Fibroblast of upper back skin (primary cell): ENCODE measurements at places on chromosomes 11 and 22.

DNA sequence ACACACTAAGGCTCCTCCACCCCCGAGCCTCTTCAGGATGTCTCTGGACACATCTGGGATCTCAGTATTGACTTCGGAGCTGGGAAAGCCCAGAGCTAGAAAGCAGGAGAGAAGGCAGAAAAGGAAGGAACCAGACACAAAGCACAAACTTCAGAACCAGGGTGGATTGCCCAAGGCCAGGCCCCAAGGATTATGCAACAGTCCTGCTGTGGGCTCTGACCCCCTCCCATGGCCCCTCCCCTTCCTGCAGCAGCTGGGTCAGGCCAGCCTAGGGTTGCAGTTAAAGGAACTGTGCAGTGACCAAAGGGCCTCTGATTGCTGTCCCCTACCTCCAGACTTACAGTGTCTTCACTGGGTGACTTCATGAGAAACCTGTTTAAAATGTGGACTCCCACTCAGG, 5.3 kb downstream of the KCNE3 start:
- peak; percentile 19 for DNase-seq

DNA sequence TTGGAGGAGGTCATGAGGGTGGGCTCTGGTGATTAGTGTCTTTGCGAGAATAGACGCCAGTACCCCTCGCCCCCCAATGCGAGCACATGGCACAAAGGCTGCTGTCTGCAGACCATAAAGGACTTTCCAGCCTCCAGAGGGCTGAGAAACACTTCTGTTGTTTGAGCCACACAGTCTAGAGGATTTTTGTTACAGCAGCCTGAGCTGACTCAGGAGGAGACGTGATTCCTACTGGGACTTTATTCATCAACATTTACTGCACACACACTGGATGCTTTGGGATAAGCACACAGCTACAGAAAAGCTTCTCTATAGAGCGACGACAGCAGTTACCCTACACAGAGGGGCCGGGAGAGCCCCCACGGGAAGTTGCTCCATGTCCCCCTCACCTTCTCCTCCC, 345.0 kb downstream of the CTTN start:
- DNase-seq: no peak

- no peak for DNase-seq
These were observed 762 bp downstream of the CRELD2 start for GRCh38 chr22:49918911-49919881.

- no peak for DNase-seq
These were observed 1436.3 kb downstream of the TBC1D22A start for GRCh38 chr22:48198489-48199459.

DNA sequence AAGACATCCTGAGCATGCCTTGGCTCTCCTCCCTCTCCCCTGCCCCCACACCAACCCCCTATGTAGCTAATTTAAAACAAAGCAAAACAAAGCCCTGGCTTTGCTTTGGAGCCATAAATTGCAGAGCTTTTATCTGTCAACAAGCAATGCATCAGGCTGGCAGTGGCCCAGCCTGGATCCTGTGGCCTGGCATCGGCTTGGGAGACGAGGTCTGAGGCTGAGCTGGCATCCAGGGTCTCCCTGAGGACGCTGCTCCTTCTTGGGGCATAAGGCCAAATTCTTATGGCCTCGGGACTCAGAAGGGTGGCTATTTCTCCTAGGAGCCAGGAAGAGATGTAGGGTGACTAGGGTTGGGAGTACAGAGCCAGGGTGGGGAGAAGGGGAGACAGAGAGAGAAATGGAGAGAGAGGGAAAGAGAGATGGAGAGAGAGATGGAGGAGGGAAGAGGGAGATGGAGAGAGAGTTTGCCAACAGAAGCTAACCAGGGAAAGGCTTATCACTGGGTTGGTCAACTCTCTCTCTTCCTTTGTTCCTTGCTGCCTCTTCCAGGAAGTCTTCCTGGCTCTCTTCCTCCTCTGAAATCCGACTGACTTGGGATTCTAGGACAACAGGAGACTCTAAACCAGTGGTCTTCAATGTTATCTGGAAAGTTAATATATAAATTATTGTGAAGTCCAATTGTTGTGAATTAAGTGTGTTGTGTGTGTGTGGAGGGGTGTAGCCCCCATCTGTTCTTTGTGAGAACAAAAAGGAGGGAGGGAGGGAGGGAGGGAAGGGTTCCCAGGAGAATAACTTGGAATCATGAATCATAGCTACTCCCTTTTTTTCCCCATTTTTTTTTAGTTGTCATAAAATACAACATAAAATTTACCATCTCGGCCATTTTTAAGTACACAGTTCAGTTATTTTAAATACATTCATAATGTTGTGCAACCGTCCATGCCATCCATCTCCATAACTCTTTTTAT, 29.1 kb downstream of the TSPAN18 start:
- DNase-seq: peak; percentile 88

DNA sequence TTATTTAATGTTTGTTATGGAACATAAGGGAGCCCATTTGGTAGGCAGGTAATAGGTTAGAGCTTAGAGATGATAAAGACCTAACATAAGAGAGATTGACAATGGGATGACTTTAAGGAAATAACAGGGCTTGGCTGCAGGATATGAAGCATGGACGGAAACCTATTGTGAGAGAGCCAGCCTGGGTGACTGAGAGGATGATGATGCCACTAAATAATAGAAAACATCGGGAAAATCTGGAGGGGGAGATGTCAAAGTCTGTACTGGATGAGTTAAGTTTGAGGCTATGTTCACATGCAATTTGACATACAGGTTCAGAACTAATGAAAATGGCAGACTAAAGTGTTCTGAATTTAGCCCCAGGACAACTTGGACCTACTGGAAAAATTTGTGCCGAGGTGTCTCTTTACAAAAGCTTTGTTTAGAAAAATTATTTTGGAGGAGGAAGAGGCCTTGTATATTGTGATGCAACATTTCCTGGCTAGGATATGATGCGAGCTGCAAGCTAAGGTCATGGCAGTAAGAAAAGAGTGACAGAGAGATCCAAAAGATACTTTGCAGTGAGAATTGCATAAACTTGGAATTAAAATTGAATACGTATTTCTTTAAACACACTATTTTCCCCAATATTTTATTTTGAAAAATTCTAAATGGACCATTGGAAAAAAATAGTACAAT, 339.3 kb upstream of the PLET1 start:
- no peak for DNase-seq

DNA sequence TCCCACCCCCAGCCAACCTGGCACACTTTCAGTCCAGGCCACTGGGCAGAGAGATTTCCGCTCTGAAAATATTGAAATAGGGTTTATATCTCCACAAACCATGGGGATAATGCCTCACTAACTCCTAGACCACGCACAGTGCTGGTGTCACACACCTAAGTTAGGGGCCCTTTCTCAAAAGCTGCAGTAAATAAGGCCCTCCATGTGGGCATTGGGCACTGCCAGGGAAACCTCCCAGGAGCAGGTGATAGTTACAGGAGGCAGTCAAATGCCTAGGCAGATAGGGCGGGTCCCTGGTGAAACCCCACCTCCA, 3.1 kb upstream of the IL10RA start:
- DNase-seq: no peak

DNA sequence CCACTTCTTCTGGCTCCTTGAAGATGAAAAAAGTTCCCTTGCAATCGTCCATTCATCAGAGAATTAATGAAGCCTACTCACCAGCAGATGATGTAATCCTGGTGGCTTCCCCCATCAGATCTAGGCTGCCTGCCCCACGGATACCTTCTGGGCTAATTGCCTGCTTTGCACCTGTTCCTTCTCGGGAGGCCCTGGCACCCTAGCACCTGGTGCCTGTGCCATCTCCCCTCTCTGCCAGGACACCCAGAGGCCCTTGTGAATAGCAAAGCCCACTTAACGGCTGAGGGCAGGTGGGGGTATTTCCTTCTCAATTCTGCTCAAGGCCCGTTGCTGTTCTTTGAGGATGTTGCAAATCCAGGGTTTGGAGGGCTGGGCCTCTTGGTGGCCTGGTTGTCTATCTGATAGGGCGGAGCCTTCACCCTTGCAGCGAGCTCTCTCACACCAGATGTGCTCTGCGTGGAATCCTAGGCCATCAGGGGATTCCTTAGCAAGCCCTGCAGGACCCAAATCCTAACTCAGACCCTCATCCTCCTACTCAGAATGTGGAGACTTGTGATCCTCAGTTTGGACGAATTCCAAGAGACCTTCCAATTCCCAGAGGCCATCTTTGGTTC, at the start of gene LMO2:
LMO2 (minus strand) TSS at position 363 of the 614 bp plus-strand sequence. CDS start 22,360 bp downstream, outside the sequence.
- no peak for DNase-seq

DNA sequence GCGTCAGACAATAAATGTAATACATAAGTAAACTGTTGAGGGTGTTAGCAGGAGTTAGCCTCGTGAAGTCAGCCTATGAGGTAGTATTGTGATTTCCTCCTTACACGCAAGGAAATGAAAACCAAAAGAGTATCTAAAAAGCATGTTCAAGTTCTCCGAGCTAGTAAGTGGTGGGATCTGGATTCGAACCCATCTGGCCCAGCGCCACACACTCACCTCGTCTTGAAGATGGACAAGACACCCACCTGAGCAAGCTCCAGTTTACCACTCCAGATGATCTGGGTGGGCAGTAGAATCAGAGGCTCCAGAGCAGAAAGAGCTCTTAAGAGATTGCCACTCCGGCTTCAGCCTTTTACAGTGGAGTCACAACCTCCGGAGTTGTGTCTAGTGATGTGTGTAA, 140.3 kb downstream of the PKNOX2 start:
- no peak for DNase-seq

DNA sequence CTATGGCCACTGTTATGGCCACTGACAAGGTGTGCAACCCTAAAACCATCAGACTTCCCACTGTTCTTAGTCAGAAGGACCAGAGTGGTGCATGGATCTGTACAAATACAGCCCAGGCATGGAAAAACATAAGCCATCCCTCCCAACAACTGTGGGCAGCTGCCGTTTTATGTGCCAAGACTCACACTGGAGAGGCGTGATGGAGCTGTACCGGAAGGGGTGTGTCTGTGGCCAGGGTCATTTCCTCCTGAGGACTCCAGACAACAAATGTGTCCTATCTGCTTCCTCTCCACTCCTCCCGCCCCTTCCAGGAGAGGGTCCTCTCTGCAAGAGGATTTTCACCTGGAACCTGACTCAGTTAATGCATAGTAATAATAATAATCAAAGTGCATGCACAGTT, 29.5 kb downstream of the KCNJ1 start:
- no peak for DNase-seq

DNA sequence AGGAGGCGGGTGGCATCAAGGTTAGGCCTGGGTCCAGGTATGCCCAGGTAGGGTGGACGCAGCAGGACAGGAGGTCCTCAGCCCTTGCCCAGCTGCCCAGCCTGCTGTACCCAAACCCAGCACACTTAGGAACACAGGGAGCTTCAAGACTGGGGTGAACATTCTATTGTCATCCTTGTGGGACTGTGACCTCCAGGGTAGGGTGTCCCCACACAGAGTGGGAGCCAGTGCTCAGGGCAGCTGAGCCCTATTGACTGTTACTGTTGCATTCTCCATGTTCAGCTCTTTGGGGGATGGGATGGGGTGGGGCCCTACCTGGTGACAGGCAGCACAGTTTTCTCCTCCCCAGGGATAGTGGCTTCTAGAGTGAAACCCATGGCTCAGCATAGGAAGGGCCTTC, 106.0 kb downstream of the BCR start:
- no peak for DNase-seq

- DNase-seq: peak; percentile 13
These were observed 82.5 kb downstream of the ARHGAP42 start for GRCh38 chr11:100769617-100770016.

DNA sequence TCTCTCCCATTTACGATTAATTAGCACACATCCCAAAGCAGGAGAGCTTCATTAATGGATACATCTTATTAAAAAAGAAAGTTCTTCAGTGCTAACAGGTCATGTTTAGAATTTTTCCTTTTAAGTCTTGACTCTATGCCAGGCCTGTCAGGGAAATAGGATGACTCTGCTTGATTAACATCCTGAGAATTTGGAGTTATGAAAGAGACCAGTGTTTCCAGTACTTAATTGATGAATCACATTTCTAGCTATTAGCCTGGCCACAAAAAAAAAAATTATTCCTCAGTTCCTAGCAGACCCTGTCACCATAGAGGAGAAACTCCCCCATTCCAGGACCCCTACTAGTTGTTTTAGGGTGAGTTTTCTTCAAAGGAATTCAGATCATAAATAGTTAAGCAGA, 23.6 kb upstream of the ME3 start:
- DNase-seq: peak; percentile 98

DNA sequence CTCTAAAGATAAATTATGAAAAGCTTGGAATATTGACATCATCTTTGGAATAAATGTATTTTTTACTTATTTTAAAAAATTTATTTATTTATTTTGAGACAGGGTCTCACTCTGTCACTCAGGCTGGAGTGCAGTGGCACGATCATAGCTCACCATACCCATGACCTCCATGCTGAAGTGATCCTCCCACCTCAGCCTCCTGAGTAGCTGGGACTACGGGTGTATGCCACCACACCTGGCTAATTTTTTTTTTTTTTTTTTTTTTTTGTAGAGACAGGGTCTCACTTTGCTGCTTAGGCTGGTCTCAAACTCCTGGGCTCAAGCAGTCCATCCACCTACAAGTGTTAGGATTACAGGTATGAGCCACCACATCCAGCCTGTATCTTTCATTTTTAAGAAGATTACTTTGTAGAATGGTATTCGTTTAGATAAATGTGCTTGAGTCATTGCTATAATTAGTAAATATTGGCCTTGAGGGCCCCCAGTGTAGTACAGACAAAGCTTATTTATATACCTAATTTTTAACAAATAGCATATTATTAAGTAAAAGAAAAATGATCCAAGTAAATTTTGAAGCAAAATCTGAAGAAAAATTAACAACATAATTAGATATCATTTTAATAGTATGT, 8.5 kb downstream of the SWAP70 start:
- no peak for DNase-seq

DNA sequence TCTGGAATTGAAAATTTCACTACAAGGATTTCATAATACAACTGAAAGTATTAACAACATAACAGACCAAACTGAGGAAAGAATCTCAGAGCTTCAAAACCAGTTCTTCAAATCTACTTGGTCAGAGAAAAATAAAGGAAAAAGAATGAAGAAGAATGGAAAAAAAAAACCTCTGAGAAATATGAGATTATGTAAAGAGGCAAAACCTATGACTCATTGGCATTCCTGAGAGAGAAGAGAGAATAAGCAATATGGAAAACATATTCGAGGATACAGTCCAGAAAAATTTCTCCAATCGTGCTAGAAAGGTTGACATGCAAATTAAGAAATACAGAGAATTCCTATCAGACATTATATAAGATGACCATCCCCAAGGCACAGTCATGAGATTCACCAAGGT, 23.4 kb upstream of the GPR83 start:
- DNase-seq: peak; percentile 33

GRCh38 chr11:72821920-72822799, 7.9 kb downstream of the ATG16L2 start:
- peak; percentile 79 for DNase-seq
